NCI-H1436 treated with DMSO at 0.1 percent for 48 hours (cell line): ENCODE measurements at places on chromosomes 11 and 22.

GRCh38 chr11:65254724-65255123 lies 7.0 kb upstream of the POLA2 start:
- DNase-seq = no peak

DNA sequence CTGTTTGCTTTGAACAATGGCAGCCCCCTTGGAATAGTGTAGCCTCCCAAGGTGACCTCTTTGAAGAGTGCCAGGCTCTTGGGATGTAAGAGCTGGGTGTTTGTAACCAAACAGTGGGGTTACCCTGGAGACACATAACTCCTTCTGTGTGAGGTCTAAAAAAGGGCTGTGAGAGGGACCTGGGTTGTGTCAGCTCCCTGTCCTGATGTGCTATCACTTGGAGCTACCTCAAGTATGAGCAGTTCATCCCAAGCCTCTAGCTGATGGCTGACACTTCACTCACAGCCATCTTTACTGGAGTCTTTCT lies 40.2 kb downstream of the TSPAN18 start:
- DNase-seq = no peak

- no peak for DNase-seq
Measured at GRCh38 chr11:75980031-75980430, 165.0 kb downstream of the UVRAG start.

GRCh38 chr11:117931971-117932370 lies 2.8 kb upstream of the TMPRSS13 start:
- DNase-seq = no peak

DNA sequence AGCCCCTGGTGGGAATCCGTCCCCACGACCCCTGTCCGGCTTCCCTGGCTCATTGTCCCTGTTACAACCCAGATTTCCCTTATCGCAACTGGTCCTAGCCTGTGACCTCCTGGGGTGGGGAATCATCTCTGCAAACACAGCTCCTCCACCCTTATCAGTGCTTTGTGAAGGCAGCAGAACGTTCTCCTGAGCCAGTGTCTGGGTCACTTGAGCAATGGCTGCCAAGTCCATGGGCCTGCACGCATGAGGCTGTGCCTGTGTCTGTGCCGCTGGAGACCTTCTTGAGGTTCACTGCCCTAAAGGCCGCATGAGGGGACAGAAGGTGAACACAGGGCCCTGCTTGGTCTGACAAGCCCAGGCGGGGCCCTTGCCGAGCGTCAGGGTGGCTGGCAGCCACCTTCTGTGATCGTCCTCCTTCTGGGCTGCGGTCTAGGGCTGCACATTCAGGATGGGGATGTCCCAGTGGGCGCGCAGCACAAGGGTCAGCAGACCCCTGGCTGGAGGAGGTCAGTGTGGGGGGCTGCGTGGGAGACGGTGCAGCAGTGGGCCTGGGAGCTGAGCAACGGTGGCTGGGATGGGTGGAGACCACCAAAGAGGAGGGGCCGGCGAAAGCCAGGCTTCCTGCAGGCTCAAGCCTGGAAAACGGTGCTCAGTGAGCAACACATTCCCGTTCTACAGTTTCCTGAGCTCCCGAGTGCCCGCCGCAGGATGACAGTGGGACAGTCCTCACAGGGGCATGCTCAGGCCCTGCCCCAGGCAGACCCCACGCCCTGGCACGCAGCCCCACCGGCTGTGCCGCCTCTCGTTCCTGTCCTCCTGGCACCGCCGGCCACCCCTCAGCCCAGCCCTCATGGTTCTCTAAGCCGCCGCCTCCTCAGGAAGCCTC lies 74.1 kb downstream of the CDKN1C start:
- DNase-seq = no peak

DNA sequence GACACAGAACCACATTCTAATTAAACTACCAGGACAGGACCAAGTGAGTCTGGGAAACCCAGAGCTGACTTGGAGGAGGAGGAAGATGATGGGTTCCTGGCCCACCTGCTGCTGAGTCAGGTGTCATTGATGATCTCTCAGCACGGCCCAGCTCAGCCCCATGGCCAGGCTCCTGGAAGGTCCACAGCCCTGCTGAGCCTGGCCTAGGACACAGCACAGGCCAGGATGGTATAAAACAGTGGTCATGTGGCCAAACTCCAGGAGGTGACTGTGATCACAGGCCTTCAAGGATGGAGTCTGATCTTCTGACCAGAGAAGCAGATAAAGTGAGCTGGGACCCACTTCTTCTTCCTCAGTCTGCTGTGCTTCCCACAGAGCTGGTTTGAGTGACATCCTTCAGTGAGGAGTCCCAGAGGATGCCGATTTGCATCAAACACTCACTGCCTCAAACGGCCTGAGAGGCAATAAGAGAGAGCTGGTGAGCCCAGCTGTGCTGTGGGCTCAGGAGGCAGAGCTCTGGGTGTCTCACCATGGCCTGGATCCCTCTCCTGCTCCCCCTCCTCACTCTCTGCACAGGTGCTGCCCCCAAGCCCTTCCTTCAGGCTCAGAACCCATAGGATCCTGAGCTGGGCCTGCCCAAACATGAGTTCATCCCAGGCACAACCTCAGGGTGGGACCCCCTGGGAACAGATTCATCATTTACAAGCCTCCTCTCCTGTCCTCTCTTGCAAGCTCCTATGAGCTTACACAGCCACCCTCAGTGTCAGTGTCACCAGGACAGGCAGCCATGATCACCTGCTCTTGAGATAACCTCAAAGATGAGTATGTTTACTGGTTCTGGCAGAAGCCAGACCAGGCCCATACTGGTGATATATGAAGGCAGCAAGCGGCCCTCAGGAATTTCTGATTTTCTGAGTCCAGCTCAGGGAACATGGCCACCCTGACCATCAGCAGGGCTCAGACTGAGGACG lies 37.7 kb upstream of the IGLL5 start:
- DNase-seq = no peak

DNA sequence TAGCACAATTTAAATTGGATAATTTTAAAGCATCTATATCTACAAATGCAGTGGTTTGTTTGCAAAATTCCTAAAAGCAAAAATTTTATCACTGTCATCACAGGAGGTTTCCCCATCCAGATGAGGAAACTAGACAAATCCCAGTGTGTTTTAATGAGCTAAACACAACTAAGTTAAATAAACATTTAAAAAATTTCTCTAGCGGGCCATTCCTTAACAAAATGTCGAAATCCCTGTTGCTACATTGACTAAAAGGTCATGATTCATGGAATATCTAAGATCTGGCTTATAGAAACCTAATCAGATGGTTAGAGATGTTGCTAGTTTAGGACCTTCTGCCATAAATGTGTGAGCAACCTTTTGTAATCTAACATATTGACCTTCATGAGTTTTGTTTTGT lies 107.3 kb upstream of the BDNF start:
- no peak for DNase-seq

- no peak for DNase-seq
Measured at GRCh38 chr22:46028106-46028991, 51.4 kb upstream of the WNT7B start.

- DNase-seq = no peak
Measured at GRCh38 chr11:59062602-59063529, 23.2 kb upstream of the GLYATL1B start.

- no peak for DNase-seq
Measured at GRCh38 chr11:83116015-83116641, 40.8 kb upstream of the PCF11 start.

- peak; percentile 7 for DNase-seq
Measured at GRCh38 chr11:10208131-10208575, 85.9 kb downstream of the SBF2 start.

- no peak for DNase-seq
Measured at GRCh38 chr22:43393132-43393843, 18.5 kb upstream of the MPPED1 start.

DNA sequence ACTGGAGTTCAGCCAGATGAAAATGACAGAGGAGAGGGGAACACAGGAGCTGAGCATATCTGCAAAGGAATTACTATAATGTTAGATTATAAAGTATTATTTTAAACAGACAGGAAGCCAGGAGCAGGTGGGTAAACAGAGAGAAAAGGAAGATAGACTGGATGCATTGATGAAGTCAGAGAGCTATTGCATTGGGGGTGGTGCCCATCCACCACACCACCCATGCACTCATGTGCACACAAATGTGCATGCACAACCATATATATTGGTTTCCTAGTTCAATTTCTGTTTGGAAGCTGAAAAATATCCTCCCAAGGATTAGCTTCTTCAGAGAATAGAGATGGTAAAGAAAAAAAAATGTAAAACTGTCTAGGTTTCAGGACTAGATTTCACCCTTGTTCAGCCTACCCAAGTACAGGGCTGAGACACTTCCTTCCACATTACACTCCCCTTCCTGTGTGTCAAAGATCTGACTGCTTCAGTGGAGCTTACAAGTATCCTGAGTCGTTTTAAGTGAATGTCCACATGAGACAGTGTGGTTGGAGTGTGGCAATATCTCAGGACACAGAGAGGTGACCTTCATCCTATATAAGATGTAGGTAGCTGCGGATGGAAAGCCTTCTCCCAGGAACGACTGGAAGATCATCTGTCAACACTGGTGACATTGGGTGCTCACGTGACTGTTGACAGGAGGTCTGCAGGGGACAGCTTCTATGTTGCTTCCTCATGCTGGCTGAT lies 12.2 kb upstream of the SMPD1 start:
- no peak for DNase-seq

GRCh38 chr22:39558254-39558727 lies 12.3 kb upstream of the CACNA1I start:
- no peak for DNase-seq
